ENCODE measurements at places on chromosomes 7 and 10. TPM values are rescaled to one million over a fixed set of nuclear protein-coding genes. Genes with fewer than 3 reads are reported as not detected.

DNA sequence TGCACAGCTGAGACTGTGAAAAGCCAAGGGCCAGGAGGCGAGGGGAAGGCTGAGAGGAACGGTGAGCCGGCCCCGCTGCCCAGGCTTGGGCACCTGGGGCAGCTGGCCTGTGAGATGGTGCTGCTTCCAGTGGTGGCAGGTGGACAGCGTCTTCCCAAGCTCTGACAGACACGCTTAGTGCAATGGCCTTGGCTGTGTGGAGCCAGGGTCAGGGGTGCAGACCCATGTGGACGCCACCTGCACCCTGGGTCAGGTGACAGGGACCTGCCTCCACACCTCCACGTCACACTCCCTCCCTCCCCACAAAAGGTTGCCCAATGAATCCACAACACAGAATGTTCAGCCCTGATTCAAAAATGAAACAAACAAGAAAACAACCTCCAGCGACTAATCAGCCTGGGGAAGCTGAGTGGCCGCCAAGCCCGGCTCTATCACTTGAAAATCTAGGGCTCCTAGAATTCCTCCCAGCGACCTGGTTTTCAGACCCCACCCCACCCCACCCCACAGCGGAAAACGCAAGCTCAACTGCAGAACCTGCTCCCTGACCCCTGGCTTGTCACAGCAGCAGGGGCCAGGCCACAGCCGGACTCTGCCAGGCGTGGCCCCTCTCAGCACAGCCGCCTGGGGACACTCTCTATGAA lies 54.3 kb downstream of the PRKAG2 start:
- H3K27ac ChIP-seq: no peak overlapping the region
- no peak overlapping the region for H3K4me3 ChIP-seq
- peaks cover under 1% of the 10 kb centered on the region for H3K36me3 ChIP-seq
- DNase-seq: no peak

The ADRA2A gene
- not detected for total RNA-seq

- no peaks in the 10 kb centered on the region for H3K4me1 ChIP-seq
- DNase-seq: no peak
- no peak overlapping the region for H3K27ac ChIP-seq
- no peaks in the 10 kb centered on the region for H3K36me3 ChIP-seq
- H3K27me3 ChIP-seq: no peaks in the 10 kb centered on the region
Measured at GRCh38 chr7:46320956-46321355, 399.9 kb upstream of the IGFBP3 start.

The LEP gene
- not detected for total RNA-seq

The INA gene
- 0.10 TPM for total RNA-seq

DNA sequence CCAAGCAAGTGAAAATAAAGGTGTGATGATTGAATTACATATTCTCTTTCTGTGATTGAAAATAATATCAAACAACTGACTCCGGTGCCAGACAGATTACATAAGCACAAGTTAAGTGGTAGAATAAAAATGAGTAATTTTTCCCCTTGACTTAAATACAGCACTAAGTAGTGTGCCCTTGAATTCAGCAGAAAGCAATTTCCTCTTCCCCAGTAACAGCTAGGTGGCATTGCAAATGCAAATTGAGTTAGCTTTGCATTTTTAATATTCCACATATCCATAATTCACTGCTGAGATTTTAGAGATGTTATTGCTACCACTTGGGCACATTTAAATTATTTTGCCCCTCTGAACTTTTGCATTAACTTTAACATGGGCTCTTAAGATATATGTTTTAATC lies 89.8 kb upstream of the NPVF start:
- peaks cover 4% of the 10 kb centered on the region for H3K27me3 ChIP-seq
- DNase-seq: no peak

Data from activated naive CD4-positive, alpha-beta T cell treated with anti-CD3 and anti-CD28 coated beads for 36 hours (primary cell).